ENCODE measurements at places on chromosomes 5 and 9. TPM values are rescaled to one million over a fixed set of nuclear protein-coding genes. Genes with fewer than 3 reads are reported as not detected.

- DNase-seq: no peak
- no peaks in the 10 kb centered on the region for H3K27me3 ChIP-seq
- no peaks in the 10 kb centered on the region for H3K36me3 ChIP-seq
- H3K4me3 ChIP-seq: no peak overlapping the region
- H3K4me1 ChIP-seq: no peaks in the 10 kb centered on the region
Observed at GRCh38 chr9:121453232-121453892, 46.3 kb downstream of the GGTA1 start.

DNA sequence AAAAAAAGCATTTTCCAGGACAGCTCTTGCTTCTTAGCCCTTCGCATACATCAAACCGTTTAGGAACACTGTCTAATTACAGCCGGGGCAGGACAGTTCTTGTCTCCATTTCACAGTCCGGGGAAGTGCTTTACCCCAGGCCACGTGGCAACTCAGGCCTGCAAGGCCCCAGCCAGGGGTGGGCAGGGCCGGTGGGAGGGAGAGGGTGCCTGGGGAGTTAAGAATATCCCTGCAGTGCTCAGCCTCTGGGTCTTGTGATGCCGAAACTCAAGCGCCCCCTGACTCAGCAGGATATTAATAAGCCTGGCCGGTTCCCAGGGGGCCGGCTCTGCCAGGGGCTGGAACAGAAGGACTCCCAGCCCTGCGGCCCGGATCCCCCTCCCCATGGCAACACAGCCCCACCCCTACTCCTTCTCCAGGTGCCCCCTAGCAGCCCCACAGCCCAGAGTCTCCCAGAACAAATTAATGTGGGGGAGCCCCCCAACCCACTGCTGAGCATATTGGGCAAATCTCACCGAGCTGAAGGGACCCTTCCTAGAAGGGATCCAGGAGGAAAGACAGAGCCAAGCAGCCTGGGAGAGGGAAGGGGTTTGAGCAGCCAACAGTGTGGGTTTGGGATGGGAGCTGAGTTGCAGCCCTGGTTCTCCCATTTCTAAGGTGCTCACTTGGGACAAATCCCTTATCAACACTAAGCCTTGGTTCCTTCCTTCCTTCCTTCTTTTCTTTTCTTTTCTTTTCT lies 45.3 kb downstream of the PLPP7 start:
- no peak for DNase-seq
- H3K4me1 ChIP-seq: no peaks in the 10 kb centered on the region
- no peak overlapping the region for H3K4me3 ChIP-seq
- H3K36me3 ChIP-seq: no peaks in the 10 kb centered on the region
- no peaks in the 10 kb centered on the region for H3K27me3 ChIP-seq

DNA sequence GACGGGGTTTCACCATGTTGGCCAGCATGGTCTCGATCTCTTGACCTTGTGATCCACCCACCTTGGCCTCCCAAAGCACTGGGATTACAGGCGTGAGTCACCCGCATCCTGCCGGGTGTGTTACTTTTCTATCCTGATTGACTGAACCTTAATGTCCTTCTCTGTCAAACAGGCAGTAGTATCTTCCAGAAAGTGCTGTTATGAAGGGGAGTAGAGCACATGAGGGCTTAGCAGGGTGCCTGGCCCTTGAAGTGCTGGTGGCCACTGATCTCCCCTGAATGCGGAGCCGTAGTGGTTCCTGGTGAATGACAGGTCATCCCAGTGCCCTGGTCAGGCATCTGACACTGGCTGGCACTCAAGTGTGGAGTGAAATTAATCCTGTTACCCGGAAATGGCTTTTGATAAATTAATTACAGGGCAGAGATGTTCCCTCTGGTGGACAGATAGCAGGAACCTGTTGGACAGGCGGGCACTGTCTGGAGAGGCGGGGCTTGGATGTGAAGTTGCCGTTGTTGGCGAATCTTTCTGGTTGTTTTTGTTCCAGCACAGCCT lies 28.4 kb downstream of the PRRC2B start:
- H3K4me1 ChIP-seq: peaks cover 66% of the 10 kb centered on the region
- H3K4me3 ChIP-seq: no peak overlapping the region
- no peaks in the 10 kb centered on the region for H3K27me3 ChIP-seq
- H3K27ac ChIP-seq: peak overlapping the region; percentile 80
- no peaks in the 10 kb centered on the region for H3K36me3 ChIP-seq
- peak; percentile 78 for DNase-seq

- no peak for DNase-seq
- no peaks in the 10 kb centered on the region for H3K27me3 ChIP-seq
- H3K4me3 ChIP-seq: no peak overlapping the region
- H3K4me1 ChIP-seq: peaks cover 15% of the 10 kb centered on the region
Observed at GRCh38 chr9:114518599-114519022, 13.3 kb upstream of the WHRN start.

- H3K27ac ChIP-seq: no peak overlapping the region
- H3K4me3 ChIP-seq: no peak overlapping the region
- no peak for DNase-seq
Observed at GRCh38 chr9:94577036-94577435, 16.6 kb downstream of the FBP2 start.

GRCh38 chr5:99033014-99033900 lies 104.5 kb upstream of the CHD1 start:
- peaks cover 4% of the 10 kb centered on the region for H3K4me1 ChIP-seq
- H3K36me3 ChIP-seq: no peaks in the 10 kb centered on the region
- DNase-seq: no peak
- H3K27ac ChIP-seq: peak overlapping the region; percentile 30

The SCGB3A1 gene
- total RNA-seq: 1.2 TPM

The PPIC gene
- 34.1 TPM for total RNA-seq

GRCh38 chr5:58451732-58452565 lies 7.9 kb downstream of the PLK2 start:
- no peak overlapping the region for H3K4me3 ChIP-seq
- H3K36me3 ChIP-seq: peaks cover 29% of the 10 kb centered on the region
- peaks cover 7% of the 10 kb centered on the region for H3K4me1 ChIP-seq
- no peak overlapping the region for H3K27ac ChIP-seq
- no peak for DNase-seq
